ENCODE measurements at places on chromosomes 2 and 18. TPM values are rescaled to one million over a fixed set of nuclear protein-coding genes. Genes with fewer than 3 reads are reported as not detected.

Gene DSG1
- not detected for total RNA-seq

Gene ADAM23
- total RNA-seq = 5.5 TPM

Gene UGT1A3
- not detected for total RNA-seq

Gene POTEF
- not detected for total RNA-seq
